Right hindlimb (tissue), 1 donor: ENCODE measurements at places on chromosomes 2 and 18.
A peak's percentile ranks its signal among the peaks of the same experiment; 100 is the strongest.

- peak; percentile 5 for DNase-seq
Measured at GRCh38 chr2:239780236-239780994, 244.7 kb downstream of the NDUFA10 start.

DNA sequence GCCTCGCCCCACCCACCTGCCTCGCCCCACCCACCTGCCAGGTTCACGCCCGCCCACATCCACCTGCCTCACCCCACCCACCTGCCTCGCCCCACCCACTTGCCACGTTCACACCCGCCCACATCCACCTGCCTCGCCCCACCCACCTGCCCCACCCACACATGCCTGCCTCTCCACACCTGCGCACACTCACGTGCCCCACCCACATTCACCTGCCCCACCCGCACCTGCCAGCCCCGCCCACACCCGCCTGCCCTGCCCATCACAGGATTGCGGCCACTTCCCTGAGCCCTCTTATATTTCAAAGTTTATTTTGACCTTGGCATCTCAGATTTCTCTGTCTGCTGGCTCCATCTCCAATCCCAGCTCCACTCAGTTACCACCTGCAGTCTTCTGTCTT, 217.5 kb upstream of the SOX11 start:
- no peak for DNase-seq

DNA sequence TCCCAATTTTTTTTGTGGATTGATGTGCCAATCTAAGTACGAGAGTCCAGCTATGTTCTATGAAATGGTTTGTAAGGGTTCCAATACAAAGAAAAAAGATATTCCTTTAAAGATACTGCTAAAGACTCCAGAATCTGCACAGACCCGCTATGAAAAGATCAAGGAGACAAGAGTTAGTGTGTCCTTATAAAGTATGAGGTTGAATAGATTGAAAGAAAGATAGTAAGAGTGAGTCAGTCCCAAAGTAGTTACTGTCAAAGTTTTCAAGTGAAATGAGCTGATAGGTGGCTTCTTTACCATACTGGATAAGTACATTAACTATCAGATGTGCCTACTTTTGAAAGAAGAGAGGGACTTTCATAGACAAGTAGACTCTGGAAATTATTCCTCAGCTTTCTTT, 17.9 kb upstream of the EHBP1 start:
- no peak for DNase-seq

DNA sequence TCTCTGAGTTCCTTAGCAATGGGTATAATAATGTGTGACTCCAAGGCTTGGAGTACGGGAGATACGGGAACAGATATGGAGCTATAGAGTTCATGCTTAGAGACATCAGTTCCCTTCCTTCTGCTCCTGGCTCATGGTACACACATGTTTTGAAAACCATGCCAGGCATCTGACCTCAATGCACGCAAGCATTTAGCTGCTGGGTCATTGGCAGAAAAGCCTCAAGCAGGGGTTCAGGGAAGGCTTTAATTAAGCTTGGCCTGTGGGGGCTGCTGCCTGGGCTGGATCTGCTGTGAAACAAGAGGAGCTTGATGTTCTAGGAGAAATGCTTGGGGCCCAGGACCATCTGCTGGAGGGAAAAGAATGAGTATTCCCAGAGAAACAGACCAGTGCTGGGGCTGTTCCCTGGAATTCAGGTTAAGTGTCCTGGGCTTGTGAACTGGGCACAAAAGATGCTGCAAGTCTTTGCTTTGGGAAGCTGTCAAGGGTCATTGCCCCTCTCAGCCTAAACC, 3.2 kb downstream of the ALLC start:
- no peak for DNase-seq

GRCh38 chr2:134142341-134142738, 111.5 kb upstream of the MGAT5 start:
- DNase-seq = no peak

- no peak for DNase-seq
Measured at GRCh38 chr2:47652061-47652690, 130.8 kb upstream of the MSH6 start.

DNA sequence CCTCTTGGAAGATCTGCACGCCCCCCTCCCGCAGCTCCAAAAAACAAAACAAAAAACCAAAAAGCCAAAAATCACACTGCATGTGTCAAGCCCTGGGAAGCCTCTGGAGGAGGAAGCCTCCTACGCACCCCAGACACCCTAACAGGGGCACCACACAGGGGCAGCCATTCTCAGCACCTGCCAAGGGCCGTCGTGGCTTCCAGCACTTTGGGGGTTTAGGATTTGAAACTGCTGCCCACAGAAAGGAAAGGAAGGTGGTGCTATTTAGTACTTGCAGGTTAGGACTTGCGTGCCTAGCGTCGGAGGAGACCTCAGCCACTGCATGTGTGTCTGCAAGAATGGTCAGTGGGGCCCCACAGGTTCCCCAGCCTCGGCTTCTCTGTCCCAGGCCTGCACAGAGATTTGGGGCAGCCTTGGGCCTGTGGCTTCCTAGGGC, 419 bp upstream of the GPR55 start:
- DNase-seq = peak; percentile 7

GRCh38 chr2:13021470-13021957, 304.8 kb downstream of the TRIB2 start:
- no peak for DNase-seq

GRCh38 chr2:129754421-129754820, 225.0 kb upstream of the RAB6C start:
- no peak for DNase-seq

GRCh38 chr2:33287507-33288005, 188.9 kb upstream of the RASGRP3 start:
- DNase-seq = no peak

DNA sequence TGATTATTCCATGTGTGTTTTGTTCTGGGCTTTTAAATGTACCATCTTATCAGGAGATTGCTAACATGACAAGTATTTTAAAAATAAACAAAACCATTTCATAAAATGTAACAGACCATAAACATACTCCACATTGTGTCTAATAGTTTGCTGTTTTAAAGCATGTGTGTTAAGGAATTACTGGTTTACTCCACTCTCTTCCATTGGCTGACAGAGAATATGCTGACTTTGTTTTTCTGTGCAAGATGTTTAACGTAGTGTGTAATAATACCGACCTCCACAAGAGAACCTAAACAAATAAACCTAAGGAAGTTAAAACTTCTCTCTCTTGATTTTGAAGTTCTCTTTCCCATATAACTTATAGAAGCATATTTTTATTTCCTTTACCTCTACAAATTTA, 17.0 kb upstream of the TMEM18 start:
- no peak for DNase-seq

GRCh38 chr18:22912835-22913234, 20.3 kb upstream of the RBBP8 start:
- no peak for DNase-seq

- DNase-seq = no peak
Measured at GRCh38 chr18:50126471-50126870, 68.5 kb downstream of the MYO5B start.

DNA sequence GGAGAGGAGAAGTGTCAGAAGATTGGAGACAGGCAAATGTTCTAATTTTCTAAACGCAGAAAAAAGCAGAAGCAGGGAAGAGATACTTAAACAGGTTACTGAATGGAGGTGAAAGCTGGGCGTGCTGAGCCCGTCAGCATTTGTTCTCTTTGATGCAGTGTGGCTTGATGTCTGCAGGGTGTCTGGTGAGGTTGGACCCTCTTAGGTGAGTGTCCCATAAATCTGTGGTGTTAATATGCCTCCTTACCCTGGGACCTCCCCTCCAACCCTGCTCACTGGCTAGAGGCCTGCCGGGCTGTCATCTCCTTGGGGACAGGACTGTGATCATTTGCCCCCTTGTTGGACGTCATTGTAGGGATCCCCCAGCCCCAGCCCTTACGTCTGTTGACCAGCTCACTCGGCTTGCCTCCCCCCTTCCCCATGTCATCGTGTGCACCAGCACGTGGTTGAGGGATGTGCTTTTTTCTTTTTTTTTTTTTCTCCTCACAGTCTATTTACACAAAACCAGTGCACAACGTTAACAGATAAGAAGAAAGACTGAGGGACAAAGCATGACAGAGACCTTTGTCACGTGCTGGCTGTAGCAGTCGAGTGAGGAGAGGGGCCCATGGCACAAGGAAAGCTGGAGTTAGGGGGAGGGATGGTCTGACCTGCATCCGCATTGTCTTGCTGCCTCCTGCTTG, 56.4 kb downstream of the NCK2 start:
- no peak for DNase-seq

DNA sequence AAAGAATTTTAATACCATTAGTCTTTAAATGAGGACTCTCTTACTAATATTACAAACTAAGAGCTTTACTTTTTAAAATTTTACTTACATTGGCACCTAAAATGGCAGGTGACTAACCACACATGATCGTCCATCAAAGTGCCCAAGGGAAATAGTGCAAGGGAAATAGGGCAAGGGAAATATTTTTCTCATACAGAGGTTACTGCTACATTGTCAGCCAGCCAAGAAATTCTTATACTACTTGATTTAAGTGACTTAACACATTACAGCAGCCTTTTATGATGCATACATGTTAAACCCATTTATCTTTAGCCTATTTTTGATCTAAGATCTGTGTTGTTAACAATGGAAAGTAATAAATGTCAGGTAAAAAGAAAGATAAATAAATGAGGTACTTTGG, 587.2 kb upstream of the PKDCC start:
- DNase-seq = no peak

- no peak for DNase-seq
Measured at GRCh38 chr2:17976871-17977746, 98.6 kb downstream of the KCNS3 start.
